ENCODE measurements at places on chromosomes 2 and 18. TPM values are rescaled to one million over a fixed set of nuclear protein-coding genes. Genes with fewer than 3 reads are reported as not detected.

- H3K4me3 ChIP-seq: no peak overlapping the region
- H3K36me3 ChIP-seq: no peaks in the 10 kb centered on the region
- H3K4me1 ChIP-seq: no peaks in the 10 kb centered on the region
These were observed 31.2 kb downstream of the CFAP221 start for GRCh38 chr2:119575439-119575838.

DNA sequence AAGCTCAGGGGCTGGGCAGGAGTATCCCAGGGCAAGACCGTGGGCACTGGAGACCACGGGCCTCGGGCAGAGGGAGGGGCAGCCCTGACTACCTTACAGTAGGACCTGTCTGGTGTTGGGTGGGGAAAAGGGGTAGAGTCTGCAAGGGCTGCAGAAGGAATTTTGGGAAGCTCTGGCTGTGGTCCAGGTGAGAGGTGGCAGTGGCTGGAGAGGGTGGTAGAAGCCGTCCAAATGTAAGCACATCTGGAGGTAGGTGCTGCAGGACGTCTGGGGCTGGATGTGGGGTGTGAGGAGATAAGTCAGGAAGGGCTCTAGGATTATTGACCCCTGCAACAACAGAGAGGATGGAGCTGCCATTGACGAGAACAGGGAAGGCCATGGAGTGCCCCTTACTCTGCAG is 486.7 kb downstream of the EIPR1 start:
- H3K4me3 ChIP-seq: no peak overlapping the region
- H3K27me3 ChIP-seq: no peaks in the 10 kb centered on the region
- DNase-seq: no peak

DNA sequence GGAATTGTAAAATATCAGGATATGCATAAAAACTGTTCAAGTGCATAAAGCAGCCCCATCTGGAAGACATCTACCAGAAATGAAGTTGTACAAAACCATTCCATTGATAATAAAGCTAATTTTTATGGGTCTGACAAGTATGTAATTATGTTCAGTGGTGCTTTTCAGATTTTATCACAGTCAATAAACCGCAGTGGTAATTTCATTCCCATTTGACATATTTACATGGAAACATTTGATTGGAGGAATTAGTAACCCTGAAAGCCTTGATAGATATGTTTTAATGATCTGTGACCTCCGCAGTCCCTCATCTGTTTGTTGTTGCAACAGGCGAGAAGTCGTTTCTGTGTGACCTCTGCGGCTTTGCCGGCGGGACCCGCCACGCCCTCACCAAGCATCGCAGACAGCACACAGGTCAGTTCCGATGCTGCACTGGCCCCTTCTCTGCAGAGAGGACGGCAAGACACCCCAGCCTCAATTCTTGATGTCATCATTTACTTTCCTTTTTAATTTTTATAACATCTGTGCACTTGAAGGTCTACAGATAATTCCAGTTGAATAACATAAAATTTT is 283.1 kb downstream of the ZNF407 start:
- no peak for DNase-seq
- H3K36me3 ChIP-seq: peaks cover 13% of the 10 kb centered on the region
- H3K27ac ChIP-seq: no peak overlapping the region
- no peaks in the 10 kb centered on the region for H3K4me1 ChIP-seq
- no peak overlapping the region for H3K4me3 ChIP-seq
- H3K27me3 ChIP-seq: no peaks in the 10 kb centered on the region

- H3K27me3 ChIP-seq: peaks cover 5% of the 10 kb centered on the region
- H3K36me3 ChIP-seq: no peaks in the 10 kb centered on the region
- no peak for DNase-seq
- H3K4me3 ChIP-seq: no peak overlapping the region
These were observed 36.6 kb downstream of the SLC14A1 start for GRCh38 chr18:45760462-45761036.

- no peaks in the 10 kb centered on the region for H3K36me3 ChIP-seq
- no peak overlapping the region for H3K4me3 ChIP-seq
- no peak overlapping the region for H3K27ac ChIP-seq
- DNase-seq: no peak
- peaks cover 24% of the 10 kb centered on the region for H3K4me1 ChIP-seq
These were observed 182.6 kb upstream of the ACVR2A start for GRCh38 chr2:147662221-147662620.

DNA sequence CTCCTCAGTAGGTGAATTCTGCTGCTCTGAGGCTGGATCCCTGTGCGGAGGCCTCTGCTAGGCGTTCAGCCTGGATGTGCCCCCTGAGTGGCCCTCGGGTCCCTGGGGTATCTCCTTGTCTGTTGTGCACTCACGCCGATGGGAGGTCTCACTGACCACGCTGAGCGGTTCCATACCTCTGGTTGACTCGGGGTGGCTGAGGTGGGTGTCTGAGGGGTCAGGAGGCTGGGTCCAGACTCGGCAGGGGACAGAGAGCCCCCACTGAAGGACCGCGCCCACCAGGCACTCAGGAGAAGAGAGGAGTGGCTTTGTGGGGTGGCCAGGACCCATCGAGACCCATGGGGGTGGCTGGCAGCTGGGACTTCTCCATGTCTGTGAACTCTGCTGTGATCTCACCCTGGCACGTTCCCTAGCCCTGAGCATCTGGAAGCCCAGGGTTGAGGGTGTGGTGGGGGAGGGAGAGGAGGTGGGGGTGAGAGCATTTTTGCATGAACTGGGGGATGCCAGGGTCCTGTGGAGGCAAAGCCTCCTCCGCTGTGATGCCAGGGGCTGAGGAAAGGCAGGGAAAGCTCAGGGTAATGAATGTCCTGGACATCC is 53.7 kb downstream of the TWIST2 start:
- H3K36me3 ChIP-seq: no peaks in the 10 kb centered on the region
- no peaks in the 10 kb centered on the region for H3K27me3 ChIP-seq
- H3K4me1 ChIP-seq: no peaks in the 10 kb centered on the region
- no peak overlapping the region for H3K27ac ChIP-seq

- H3K4me1 ChIP-seq: no peaks in the 10 kb centered on the region
- no peak overlapping the region for H3K27ac ChIP-seq
- no peaks in the 10 kb centered on the region for H3K36me3 ChIP-seq
- DNase-seq: no peak
These were observed 211.3 kb downstream of the CYP26B1 start for GRCh38 chr2:71936076-71937030.

DNA sequence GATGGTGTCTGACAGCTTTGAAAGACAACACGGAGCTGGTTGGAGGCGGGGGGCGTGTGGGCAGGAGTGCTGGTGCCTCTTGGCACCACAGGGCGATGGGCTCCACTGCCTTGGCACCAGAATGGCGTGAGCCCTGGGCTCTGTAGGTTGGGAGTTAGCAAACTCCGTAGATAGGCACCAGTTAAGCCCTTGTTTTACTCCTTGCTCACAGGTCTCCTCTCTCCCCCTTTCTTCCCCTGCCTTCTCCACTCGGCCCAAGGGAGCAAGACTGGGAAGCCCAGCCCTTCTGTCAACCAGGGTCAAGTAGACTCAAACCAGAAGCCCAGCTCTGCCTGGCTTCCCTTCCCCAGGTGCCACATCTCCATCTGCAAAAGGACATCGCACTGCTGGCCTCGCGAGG is 281.7 kb upstream of the ID2 start:
- H3K27ac ChIP-seq: no peak overlapping the region
- DNase-seq: no peak
- peaks cover 1% of the 10 kb centered on the region for H3K36me3 ChIP-seq
- peaks cover 8% of the 10 kb centered on the region for H3K4me1 ChIP-seq
- no peak overlapping the region for H3K4me3 ChIP-seq

GRCh38 chr2:9235147-9236044 is 28.8 kb downstream of the ASAP2 start:
- DNase-seq: no peak
- H3K27ac ChIP-seq: no peak overlapping the region
- H3K4me3 ChIP-seq: no peak overlapping the region

- H3K36me3 ChIP-seq: no peaks in the 10 kb centered on the region
- no peak overlapping the region for H3K27ac ChIP-seq
- H3K4me3 ChIP-seq: no peak overlapping the region
- peaks cover 3% of the 10 kb centered on the region for H3K27me3 ChIP-seq
These were observed 250.9 kb downstream of the FBXO15 start for GRCh38 chr18:73896685-73897084.

DNA sequence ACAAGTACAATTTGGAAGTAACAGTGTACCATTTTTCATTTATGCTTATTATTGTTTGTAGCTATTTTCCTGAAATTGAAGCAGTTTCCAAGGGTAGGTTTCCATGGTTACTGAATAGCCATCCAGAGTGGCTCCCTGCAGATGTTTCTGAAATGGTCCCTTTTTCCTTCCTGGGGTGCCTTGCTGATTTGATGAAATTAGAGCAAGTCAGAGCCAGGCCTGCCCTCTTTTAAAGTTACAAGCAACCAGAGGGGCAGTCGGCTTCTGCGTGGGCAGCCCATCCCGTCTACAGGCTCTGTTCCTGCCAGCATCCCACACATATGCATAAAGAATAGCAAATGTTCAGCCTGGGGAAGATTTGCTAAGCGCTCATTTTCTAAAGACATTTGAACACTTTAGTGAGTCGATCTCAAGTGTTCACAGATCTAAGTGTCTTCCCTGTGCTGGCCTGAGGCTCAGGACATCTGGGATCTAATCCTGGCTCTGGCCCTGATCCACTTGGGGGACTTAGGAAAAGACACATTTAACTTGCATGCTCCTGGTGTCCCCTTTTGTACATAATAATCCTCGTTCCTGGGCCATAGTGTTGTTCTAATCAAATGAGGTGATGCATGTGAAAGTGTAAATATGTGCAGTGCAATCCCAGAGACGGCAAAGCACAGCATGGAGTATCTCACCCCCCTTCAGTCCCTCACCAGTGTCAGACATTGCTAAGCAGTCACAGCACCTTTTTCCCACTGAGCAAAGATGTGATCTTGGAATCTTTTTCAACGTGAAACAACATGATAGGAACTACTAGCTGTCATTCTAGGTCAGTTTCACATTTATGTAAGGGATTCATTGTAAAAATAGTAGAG is 92.2 kb downstream of the STPG4 start:
- no peak overlapping the region for H3K4me3 ChIP-seq
- peaks cover 1% of the 10 kb centered on the region for H3K4me1 ChIP-seq
- no peaks in the 10 kb centered on the region for H3K27me3 ChIP-seq
- H3K36me3 ChIP-seq: peaks cover 30% of the 10 kb centered on the region

GRCh38 chr2:135773319-135773718 is 31.7 kb downstream of the UBXN4 start:
- H3K27ac ChIP-seq: peak overlapping the region; percentile 71
- H3K4me1 ChIP-seq: peaks cover 11% of the 10 kb centered on the region
- peaks cover 71% of the 10 kb centered on the region for H3K36me3 ChIP-seq
- DNase-seq: no peak

GRCh38 chr2:86142436-86143257 is 36.6 kb downstream of the PTCD3 start:
- H3K27me3 ChIP-seq: no peaks in the 10 kb centered on the region
- peaks cover 68% of the 10 kb centered on the region for H3K36me3 ChIP-seq
- peaks cover 3% of the 10 kb centered on the region for H3K4me1 ChIP-seq
- no peak overlapping the region for H3K4me3 ChIP-seq
- H3K27ac ChIP-seq: no peak overlapping the region

- peaks cover 5% of the 10 kb centered on the region for H3K4me1 ChIP-seq
- DNase-seq: no peak
- no peaks in the 10 kb centered on the region for H3K27me3 ChIP-seq
- H3K36me3 ChIP-seq: no peaks in the 10 kb centered on the region
These were observed 92.9 kb downstream of the COL5A2 start for GRCh38 chr2:189086710-189087109.

DNA sequence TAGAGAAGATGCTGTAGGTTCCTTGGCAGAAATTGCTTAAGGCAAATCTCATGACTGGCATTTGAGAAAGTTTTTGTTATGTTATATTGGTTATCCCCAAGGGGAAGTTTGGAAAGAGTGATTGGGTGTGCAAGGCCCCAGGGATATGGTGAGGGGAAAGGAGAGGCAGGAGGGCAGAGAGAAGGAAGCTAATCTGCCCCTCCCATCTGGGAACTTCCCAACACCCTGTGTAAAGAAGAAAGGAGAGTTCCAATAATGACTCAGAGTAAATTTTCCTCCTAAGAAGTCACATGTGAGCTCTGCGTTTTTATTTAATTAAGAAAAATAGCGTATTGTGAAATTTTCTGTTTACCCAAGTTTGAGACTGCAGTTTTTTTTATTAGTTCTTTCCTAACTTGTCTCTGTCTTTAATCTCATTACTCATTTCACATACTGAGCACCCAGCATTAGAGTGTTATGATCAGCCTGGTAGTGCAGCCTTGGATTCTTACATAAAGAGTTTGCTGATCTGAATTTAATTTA is 3.1 kb upstream of the KYNU start:
- no peaks in the 10 kb centered on the region for H3K27me3 ChIP-seq
- H3K4me1 ChIP-seq: no peaks in the 10 kb centered on the region
- no peak for DNase-seq

DNA sequence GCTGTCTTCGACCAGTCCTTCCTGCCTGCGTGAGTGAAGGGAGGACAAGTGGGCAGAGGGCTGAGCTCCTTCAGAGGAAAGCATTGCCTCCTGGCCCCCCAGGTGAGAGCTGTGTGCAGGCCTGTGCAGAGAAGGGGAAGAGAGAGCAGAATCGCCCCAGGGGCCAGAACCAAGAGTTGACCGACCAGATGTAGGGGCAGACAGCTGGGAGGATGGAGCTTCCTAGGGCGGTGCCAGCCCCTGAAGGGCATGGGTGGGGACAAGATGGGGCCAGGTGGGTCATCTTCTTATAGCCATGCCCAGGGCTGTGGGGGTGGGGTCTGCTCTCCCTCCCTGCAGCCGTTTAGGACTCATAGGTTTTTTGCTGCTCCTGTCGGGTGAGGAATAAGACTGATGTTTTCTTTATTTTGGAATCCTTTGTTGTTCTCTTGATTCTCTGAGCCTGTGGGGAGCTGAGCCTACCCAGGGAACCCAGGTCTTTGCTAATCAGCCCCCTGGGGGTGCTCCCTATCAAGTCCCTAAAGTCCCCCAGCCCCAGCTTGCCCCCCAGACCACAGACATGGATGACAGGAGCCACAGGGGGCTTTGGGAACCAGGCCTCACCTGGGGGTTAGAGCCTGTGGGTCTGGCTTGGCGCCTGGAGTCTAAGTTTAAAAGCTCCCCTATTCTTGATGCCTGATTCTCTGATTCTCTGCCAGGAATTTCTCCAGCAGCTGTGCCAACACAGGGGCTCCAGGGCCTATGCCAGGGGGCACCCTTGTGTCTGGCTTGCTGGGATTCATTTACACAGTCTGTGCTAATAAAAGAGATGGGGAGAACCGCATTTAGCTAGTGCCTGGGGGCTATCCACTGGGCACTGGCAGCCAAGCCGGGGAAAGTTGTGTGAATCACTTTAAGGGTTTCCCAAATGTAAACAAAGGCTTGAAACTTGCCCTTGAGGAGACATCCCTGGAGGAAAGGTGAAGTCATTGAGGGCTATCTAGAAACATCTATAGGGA is 9.3 kb upstream of the EFHD1 start:
- no peak overlapping the region for H3K4me3 ChIP-seq
- DNase-seq: no peak
- H3K36me3 ChIP-seq: no peaks in the 10 kb centered on the region
- H3K27ac ChIP-seq: no peak overlapping the region

GRCh38 chr2:162731917-162732804 is 106.4 kb downstream of the KCNH7 start:
- no peak for DNase-seq
- peak overlapping the region; percentile 48 for H3K4me3 ChIP-seq
- H3K27ac ChIP-seq: no peak overlapping the region
- H3K4me1 ChIP-seq: peaks cover 7% of the 10 kb centered on the region

FOXD4L1 gene
- 0.17 TPM for total RNA-seq

SLC5A7 gene
- not detected for total RNA-seq

CCDC138 gene
- total RNA-seq: 20.1 TPM

UBXN4 gene
- 127 TPM for total RNA-seq

MEP1B gene
- not detected for total RNA-seq

ARL4C gene
- total RNA-seq: 43.2 TPM

HOXD12 gene
- total RNA-seq: not detected

CAPN14 gene
- 0.07 TPM for total RNA-seq

M1AP gene
- total RNA-seq: not detected

C1QL2 gene
- not detected for total RNA-seq

CYTIP gene
- 321 TPM for total RNA-seq

CFLAR gene
- total RNA-seq: 415 TPM

TSPYL6 gene
- total RNA-seq: not detected

PDE11A gene
- total RNA-seq: not detected

Measured in activated CD4-positive, alpha-beta T cell treated with anti-CD3 and anti-CD28 coated beads, Interleukin-2, amount 10 ng/mL, durations not matched to agents 24 days and 14 days (primary cell).